ENCODE measurements at places on chromosomes 13 and 19.

DNA sequence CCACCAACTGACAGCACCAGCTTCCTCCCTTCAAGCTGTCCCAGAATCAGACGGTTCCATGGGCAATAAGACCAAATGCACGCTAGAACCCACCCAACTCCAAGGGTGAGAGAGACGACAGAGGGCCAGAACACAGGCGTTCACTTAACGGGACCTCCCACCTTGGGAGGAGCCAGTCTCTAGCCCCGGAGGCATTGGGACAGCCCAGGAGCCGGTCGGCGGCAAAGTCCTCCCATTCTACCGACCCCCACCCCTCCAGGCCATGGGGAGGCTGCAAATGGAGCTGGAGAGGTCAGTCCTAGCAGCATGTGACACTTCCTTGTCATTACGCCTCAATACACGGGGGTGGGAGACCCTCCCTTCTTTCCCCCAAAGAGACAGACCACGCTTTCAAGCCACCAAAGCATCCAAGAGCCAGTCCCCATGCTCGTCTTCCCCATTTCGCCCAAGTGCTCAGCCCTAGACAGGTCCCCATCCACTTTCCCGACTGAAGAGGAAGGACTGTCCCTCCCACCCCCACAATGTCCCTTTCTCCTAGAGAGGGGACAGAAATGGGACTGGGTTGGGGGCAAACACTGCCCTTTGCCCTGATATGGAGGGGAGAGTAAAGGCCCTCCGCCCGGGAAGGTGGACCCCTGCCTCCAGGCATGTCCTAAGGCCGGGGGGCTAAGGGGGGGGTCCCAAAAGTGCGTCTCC is 964 bp downstream of the KHSRP start:
- DNase-seq, result no peak

DNA sequence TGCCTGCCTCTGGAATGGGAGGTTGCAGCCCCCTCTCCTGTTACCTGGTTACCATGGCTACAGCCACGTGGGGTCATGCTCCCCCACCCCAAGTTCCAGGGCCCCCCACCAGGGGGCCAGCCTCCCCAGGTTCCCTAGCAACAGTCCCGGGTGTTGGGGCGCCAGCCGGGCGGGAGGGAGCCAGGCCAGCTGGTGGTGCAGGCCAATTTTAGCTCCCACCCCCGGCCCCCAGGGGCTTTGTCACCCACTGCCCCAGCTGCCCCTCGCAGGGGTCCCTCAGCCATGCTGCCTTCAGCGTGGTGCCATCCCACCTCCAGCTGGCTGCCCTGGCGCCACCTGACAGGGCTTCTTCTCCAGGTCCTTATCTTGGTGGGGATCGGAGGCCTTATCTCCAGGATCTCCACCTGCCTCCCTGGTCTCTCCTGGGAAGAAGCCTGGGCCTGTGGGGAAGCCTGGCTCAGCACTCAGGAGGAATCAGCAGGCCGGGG is 3.0 kb downstream of the MARK4 start:
- no peak for DNase-seq

DNA sequence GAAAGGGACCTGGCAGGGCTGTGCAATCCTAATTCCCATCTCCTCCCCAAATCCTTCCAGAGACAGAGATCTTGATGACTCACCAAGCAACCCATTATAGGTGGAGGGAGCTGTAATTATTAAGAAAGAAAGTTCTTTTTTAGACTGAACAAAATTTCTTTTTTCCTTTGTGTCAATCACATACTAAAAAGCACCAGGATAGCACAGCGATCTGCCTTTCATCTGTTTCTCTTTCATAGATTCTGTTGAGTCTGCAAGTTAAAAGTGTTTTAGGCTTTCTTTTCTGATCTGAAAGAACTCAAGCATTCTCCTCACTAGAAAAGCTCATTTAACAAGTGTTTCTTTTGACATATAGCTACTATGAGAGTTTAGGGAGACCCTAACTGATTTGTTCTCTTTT is 222.8 kb downstream of the DCT start:
- no peak for DNase-seq

- no peak for DNase-seq
Observed at GRCh38 chr13:65913173-65913572, 1317.0 kb downstream of the PCDH9 start.

- no peak for DNase-seq
Observed at GRCh38 chr13:19618977-19619376, 14.5 kb upstream of the MPHOSPH8 start.

DNA sequence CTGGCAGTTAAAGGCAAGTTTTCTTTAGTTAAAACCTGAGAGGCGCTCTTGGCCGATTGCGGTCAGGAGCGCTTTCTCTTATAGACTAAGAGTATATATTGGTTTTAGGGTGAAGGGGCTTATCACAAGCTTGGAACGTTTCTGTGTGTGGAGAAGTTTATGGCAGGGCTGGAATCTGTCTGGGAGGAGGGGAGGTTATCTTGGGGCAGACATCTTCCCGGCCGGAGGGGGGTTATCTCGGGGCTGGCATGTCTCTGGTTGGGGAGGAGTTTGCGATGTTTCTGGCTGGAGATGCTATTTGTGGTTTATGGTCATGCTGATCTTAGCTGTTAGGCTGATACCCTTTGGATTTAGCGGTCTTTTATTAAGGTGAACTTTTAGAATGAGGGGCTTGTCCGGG is 18.3 kb downstream of the KDM4B start:
- DNase-seq, result no peak

DNA sequence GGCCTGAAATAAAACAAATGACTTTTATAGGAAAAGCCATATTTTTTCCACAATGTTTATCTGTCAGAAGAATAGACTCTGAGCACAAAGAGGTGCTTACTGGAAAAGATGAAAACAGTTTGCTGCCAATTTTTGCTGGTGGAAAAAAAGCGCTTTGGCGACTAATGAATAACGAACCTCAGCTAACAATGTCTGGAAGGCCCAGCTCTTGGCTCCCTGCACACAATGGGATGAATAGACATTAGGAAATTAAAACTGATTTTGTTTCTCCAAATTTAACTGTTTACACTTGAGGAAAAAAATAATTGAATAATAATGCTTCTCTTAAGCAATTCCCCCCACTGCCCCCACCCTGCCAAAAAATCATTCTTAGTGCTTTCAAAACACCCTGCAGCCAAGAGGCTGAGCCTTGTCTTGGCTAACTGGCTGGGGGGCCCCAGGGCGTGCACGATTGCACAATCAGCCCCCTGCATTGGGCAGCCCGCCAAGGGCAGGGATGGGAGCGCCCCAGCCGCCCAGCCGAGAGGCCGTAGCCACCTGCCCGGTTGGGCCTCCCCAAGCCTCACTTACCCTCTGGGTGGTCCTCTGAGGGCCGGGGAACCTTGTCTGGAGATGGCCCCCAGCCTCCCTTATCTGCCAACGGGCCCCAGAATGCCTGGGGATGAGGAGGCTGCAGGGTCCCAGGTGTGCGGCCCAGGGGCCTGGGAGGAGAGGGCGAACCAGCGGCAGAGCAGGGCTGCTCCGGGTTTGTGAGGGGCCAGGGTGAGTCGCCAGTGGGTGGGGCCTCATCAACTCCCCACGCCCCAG is 16.8 kb downstream of the CEBPG start:
- no peak for DNase-seq

GRCh38 chr13:25306671-25307464 is 5.4 kb downstream of the NUP58 start:
- no peak for DNase-seq

DNA sequence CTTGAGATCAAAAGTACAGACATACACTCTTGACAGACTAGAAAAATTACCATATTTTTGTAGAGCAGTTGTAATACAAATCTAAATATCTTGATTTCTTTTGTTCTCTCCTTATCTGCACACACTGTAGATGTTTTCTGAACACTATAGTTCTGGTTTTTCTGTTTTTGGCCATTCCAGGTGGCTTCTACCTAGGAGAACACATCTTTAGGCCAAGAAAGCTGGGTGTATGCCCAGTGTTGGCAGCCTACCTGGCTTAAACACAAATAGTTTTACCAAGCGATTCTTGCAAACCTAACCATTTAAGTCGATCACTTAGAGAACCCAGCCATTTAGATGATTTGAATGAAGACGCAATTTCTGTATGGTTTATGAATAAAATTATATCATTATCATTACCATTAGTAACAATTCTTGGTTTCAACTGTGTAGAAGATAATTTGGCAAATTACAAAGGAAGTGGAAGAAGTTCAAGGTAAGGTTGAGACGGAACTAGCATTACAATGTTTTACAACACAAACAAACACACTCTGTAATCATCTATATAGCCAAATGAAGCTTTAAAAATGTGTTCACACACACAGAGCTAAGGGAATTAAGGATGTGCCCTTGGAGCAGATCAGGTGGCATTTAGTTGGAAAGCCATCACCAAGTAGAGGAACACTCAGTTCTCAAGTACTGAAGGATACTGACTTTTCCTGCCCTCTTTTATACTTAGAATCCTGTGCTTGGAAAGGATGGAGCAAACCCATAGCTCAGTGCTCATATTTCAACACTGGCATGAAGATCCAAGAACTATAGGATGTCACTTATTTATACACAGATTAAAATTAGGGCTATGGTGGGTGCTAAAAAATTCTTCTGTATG is 36.2 kb downstream of the ERCC5 start:
- DNase-seq, result no peak

DNA sequence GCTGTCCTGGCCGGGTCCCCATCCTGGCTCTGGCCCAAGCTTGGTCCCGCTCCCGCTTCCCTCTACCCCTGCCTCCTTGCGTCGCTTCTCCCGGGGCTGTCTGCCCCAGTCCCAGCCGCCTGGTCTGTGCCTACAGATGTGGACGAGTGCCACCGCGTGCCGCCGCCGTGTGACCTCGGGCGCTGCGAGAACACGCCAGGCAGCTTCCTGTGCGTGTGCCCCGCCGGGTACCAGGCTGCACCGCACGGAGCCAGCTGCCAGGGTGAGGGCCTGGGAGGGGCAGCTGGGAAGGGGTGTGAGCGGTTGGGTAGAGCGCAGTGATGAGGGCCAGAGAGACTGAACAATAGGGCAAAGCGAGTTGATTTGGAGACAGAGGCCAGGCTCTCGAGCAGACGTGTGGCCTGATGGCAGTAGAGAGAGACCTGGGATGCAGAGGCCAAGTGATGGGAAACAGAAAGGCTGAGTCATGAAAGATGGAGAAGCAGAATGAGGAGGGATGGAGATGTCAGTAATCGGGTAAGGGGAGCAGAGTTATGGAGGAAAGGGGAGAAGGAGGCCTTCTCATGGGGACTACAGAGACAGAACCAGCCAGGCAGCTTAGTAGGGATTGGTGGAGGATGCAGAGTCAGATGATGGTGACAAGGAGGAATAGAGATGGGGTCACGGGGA is 9.4 kb downstream of the LTBP4 start:
- peak; percentile 74 for DNase-seq

GRCh38 chr19:49391581-49392399 is 3.7 kb downstream of the KASH5 start:
- peak; percentile 84 for DNase-seq

- no peak for DNase-seq
Observed at GRCh38 chr13:73412933-73413332, 354.1 kb downstream of the KLF5 start.

GRCh38 chr13:39422845-39423565 is 180.0 kb downstream of the LHFPL6 start:
- DNase-seq, result no peak

- DNase-seq, result no peak
Observed at GRCh38 chr19:13396250-13397080, 109.8 kb downstream of the CACNA1A start.

DNA sequence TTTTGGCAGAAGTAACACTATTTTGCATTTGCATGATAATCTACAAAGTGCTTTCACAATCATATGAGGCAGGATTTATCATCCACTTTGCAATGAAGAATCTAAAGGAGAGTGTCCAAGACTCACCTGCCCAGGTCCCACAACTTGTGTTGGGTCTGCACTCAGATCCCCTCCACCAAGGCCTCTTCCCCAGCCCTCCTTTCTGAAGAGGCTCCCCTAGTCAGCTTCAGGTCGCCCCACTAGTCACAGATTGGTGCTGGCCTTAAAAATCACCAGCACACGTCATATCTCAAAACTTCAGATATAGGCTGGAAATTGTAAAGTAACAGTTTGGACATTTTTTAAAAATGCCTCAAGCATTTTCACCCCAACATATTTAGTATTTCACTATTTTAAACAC is 17.5 kb downstream of the ATP7B start:
- DNase-seq, result no peak

- no peak for DNase-seq
Observed at GRCh38 chr19:53183146-53183764, 9.9 kb downstream of the ZNF665 start.

GRCh38 chr19:46484656-46485055 is 11.0 kb downstream of the PNMA8B start:
- DNase-seq, result no peak
